ENCODE measurements at places on chromosomes 1 and 21. TPM values are rescaled to one million over a fixed set of nuclear protein-coding genes. Genes with fewer than 3 reads are reported as not detected.

RBP7 gene
- total RNA-seq, result 0.81 TPM

UBL4B gene
- not detected for total RNA-seq

GBP1 gene
- 40.2 TPM for total RNA-seq

KCNJ10 gene
- not detected for total RNA-seq

STUM gene
- 0.57 TPM for total RNA-seq

A3GALT2 gene
- total RNA-seq, result not detected

FCER1A gene
- not detected for total RNA-seq

TRAF3IP3 gene
- total RNA-seq, result not detected

LCE1E gene
- not detected for total RNA-seq

CNKSR1 gene
- not detected for total RNA-seq

MFSD2A gene
- 0.32 TPM for total RNA-seq

CA6 gene
- total RNA-seq, result not detected

CFAP74 gene
- not detected for total RNA-seq

Measured in bladder microvascular endothelial cell (primary cell).